Stimulated activated CD4-positive, alpha-beta T cell treated with anti-CD3 and anti-CD28 coated beads, Interleukin-2, amount 100 ng/mL, for 4 hours (primary cell): ENCODE measurements at places on chromosomes 4 and X.

DNA sequence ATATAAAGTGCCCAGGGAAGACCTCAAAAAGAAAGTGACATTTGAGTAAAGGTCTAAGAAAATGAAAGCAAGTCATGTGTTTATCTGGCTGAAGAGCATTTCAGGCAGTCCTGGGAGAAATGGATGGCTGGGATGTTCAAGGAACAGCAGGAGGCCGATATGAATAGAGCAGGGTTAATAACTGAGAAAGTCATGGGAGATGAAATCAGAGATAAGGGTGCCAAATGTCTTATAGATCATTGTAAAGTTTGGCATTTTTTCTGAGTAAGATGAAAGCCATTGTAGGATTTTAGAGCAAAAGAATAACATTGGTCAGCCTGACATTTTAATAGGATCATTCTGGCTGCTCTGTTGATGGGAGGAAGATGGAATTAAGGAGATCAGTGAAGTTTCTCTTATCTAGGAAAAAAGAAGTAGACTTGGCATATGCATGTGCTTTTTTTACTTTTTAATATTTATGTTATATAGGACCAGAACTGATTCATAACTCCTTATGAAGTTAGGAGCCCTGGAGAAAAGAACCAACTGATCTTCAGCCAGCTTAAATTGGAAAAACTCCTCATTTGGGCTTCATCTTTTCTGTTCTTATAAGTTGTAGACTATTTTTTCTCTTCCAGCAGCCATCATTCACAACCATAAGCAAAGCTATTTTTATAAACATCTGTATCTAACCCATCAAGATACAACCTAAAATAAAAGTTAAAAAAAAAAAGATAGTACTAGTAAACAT, 18.6 kb downstream of the AIMP1 start:
- no peak for DNase-seq

- DNase-seq: no peak
Measured at GRCh38 chr4:89939546-89939945, 44.9 kb downstream of the MMRN1 start.

- no peak for DNase-seq
Measured at GRCh38 chr4:100362366-100362765, 155.5 kb downstream of the EMCN start.

- no peak for DNase-seq
Measured at GRCh38 chrX:8345473-8345872, 119.2 kb upstream of the VCX3B start.

DNA sequence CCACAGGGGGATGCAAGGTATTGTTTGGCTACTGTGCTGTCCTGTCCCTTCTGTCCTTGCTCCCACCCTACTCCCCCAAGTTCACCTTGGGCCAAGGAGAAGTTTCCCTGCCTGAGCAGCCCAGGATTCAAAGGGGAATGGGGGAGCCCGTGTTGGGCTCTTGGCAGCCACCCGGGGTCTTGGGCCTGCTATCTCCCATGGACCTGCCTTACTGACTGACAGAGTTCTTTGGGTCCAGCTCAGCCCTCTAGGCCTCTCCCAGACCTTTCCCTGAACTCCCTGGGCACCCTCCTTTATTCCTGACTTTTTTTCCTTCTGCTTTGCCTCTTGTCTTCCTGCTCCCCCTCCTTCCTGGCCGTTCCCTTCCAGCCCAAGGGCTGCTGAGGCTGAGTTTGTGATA, 67.4 kb downstream of the STARD8 start:
- DNase-seq: no peak

GRCh38 chrX:119189115-119189514, 47.0 kb upstream of the PGRMC1 start:
- no peak for DNase-seq

- DNase-seq: no peak
Measured at GRCh38 chrX:21658152-21658737, at the start of gene KLHL34. Gene KLHL34, minus strand, starts transcription at chrX:21658330. Its CDS starts 542 bp downstream, at chrX:21657788.

DNA sequence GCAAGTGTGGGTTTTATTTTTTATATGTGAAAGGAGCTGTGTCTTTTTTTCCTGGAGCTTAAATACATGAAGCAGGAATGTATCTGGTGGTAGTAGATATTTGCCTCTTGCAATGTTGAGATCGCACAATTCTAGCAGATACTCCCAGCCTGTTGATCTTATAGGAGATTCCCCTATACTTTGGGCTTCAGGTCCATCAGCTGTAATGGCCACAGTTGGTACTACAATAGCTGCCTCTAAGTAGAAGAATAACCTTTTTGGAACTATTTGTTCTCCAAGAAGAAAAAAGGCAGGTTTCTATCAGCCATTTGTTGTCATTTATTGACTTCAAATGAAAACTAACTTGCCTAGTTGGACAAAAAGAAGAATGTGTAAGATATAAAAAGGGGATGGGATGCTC, 37.7 kb downstream of the LIMCH1 start:
- no peak for DNase-seq

DNA sequence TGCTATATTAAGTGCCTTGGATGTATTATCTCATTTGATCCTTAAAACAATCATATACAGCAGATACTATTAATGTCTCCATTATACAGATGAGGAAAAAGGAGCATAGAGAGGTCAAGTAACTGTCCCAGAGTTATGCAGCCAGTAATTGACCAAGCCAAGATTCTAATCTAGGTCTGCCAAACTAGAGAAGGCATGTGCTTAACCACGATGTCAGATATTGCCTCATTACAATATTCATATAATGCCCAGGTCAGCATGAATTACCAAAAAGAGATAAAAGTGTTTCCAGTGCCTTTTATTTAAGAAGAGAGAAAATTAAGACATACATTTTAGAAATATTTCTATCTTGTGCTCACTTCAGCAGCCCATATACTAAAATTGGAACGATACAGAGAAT, 7.1 kb downstream of the ARHGEF6 start:
- DNase-seq: no peak

GRCh38 chr4:119080721-119081541, 54.7 kb upstream of the MYOZ2 start:
- DNase-seq: no peak

DNA sequence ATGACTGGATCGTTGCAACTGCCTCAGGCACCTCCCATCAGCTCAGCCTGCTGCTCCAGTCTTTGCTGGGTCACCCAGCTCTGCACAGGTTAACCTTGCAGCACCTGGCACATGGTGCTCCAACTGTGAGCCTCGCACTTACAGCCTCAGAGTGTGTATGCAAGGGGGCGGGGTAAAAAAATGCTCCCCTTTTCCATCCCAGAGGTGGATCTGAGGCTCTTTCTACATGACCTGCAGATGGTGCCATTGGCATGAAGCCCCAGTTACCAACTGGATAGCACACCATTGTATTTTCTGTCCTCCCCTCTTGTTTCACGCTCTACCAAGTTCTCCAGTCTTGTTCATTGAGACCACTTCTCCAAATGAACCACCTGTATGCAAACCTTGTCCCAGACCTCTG, 46.2 kb upstream of the TRPC3 start:
- no peak for DNase-seq

DNA sequence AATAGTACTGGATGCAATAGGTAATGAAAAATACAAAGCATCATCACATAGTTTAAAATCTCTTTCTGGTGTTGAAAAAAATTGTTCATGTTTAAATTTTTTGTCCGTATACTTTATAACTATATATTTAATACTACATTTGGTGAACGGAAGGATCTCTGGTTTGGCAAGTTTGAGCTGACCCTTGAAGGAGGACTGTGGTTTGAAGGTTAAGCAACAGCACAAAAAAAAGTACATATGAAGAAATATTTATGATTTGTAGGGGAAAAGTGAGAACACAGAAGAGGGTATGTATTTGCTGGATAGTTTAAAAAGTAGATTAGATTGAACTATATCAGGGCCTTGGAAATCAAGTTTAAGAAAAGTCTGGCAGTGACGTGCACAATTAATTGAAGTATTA, 13.3 kb downstream of the SRP72 start:
- no peak for DNase-seq

DNA sequence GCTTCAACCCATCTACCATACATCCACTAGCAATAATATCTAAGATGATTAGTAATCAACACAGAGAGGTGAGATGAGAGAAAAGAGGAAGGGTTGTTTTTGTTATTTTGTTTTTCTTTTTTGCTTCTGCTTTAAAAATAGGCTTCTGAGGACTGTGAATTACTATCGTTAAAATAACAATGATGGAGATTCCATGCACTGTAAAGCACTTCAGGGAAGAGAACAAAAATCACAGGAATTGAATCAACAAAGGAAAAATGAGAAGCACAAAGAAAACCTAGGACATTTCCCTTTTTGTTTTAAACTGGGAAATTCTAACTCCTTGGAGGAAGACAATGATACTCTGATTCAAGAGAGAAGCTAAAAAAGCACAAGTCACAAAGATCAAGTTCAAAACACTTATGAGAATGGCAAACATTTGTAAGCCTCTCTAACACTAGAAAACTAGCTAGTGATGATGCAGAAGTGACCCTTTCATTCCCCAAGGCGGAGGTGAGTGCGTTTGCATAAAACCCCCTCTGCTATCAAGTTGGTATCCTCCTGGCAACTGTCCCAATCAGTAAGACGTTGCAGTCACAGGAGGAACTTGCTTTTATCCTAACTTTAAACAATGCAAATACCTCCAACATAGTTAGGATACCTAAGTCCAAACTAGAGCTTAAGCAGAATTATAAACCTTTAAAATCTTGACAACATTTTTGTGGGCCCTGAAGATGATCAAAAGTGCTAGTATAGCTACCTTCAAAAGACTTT, 308.5 kb downstream of the CAMK2D start:
- no peak for DNase-seq

- no peak for DNase-seq
Measured at GRCh38 chr4:96833831-96834230, 993.9 kb downstream of the PDHA2 start.

GRCh38 chr4:73259571-73260090, 1.0 kb upstream of the ANKRD17 start:
- DNase-seq: no peak

DNA sequence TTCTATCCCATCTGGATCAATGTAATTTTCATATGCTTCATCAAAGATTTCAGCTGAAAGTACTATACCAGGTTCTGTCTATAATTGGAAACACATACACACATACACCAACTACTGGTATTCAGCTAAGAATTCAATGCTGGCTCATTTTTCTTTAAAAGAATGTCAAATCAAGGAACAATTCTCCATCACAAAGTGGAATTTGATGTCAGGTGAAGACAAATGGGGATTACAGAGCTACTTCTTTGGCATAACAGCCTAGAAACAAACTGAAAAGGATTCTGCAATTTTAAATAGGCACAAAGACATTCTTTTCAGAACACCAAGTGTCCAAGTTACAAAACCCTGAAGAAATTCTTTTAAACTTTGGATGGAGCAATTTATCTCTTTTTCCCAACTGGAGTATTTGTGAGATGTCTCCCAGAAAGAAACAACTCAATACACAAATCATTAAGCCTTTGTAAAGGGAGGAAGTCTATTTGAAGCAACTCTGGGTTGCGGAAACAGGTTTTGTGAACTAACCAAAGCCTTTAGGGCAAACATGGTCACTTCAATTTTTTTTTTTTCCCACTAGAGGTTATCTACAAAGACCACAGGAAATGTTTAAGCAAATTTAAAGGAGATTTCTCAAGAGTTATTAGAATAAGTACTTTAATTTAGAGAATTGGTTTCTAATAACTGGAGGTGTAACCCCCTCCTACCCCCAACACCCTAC, 1.9 kb upstream of the FAM9C start:
- no peak for DNase-seq

DNA sequence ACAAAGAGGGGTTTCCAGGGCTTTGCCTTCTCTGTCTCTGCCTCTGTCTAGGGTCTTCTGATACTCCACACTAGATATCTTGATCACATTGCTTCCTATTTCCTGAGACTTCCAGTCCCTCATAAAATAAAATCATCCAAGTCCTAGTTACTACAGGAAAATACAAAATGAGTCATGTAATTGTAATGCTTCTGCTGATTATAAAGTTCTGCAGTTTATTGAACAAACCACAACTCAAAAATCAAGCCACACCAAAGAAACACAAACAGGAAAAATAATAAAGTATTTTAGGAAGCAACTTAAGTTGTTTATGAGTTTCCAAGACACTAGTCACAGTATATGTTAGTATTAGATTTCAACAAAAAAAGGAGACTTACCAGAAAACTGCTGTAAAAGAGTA, 695.1 kb upstream of the GALNTL6 start:
- DNase-seq: no peak

DNA sequence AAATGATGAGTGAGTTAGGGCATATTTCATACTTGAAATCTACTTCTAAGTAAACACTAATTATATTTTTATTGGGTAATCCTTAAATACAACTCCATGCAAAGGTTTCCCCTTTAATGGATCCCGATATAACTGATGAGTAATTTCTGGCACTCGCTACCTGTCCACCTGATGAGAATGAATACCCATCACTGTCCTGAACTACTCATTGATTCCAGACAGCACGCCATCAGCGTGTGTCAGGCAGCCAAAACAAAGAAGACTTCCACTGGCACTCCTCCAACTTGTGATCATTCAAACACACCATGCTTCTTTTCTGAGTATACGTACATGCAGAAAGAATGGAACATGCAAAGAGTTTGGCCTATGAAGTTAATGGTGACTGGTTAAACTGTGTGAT, 69.4 kb downstream of the HCCS start:
- no peak for DNase-seq

GRCh38 chr4:88681209-88681608, 16.4 kb downstream of the NAP1L5 start:
- DNase-seq: no peak

DNA sequence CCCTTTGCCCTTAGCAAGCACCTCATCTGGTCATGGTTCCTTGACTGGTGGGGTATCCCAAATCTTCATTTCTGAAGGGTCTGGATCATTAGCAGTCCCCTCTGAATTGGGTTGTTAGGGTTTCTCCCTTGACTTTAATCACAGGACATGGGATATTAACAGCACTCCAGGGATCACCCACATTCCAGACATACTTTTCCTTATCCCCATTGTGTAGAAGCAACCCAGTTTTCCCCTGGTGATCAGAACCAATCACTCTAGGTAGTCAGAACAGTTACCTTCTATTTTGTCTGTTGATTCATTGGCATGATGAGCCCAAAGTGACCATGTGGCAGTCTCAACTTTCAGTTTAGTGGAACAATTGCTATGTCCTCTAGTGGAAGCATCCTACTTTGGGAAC, 29.1 kb upstream of the GRSF1 start:
- DNase-seq: no peak

GRCh38 chr4:182937268-182938204, 20.4 kb upstream of the DCTD start:
- DNase-seq: no peak

DNA sequence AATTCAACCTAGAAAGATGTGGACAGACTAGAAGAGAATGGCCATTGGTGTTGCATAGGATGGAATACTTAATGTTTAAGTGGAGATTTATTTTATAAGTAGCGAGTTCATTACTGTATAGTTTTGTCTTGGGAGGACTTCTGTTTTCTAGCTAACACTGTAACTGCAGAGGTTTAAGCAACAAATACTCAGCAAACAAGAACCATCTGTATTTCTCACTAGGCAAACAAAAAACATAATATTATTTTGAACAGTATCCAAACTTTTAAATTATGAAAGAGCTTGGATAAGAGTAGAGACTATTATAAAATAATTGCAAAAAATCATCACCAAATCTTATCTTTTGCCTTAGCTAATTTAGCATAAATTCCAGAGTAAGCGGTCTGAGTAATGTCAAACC, 121.1 kb downstream of the GLRA3 start:
- no peak for DNase-seq
